ENCODE measurements at places on chromosomes 3 and 15.

DNA sequence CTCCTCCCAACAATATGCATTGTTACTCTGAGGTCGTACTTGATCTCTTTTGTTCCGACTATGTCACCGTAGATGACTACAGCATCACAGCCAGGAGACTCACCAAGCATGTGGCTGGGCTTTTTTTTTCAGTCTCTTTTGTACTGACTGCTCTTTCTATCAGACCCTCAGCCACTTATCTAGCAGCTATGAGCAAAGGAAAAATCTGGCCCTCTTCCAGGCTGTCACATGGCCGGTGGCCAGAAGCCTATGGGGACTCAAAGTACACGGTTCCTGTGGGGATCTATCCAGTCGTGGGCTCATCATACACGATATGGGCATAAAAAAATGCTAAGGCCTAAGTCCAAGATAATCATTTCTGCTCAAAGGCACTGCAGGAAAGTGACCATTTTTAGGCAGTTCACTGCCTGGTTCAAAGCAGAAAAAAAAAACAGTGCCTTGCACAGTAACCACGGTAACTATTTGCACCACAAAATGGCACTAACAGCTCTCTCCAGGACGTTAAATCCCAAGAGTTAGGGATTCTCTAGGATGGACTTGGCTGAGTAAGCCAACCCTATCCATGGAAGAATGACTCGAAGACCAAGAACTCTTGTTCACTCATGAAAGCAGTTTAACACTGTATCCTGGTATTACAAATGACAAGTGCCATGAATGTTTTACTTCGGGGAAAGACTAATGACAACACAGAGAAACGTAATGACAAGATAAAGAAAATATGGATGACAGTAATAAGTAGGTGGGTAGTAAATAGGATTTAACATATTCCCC is 50.3 kb downstream of the SHQ1 start:
- peaks cover 14% of the 10 kb centered on the region for H3K4me1 ChIP-seq
- no peak overlapping the region for H3K27ac ChIP-seq
- peaks cover 10% of the 10 kb centered on the region for H3K36me3 ChIP-seq
- no peak overlapping the region for H3K4me3 ChIP-seq
- H3K27me3 ChIP-seq = no peaks in the 10 kb centered on the region
- no peak for DNase-seq

- H3K36me3 ChIP-seq = no peaks in the 10 kb centered on the region
- no peak for DNase-seq
- no peak overlapping the region for H3K27ac ChIP-seq
Measured at GRCh38 chr15:94673801-94674200, 442.4 kb downstream of the MCTP2 start.

GRCh38 chr3:122247825-122248185 is 64.3 kb downstream of the CASR start:
- no peak for DNase-seq
- peaks cover 21% of the 10 kb centered on the region for H3K4me1 ChIP-seq
- H3K4me3 ChIP-seq = no peak overlapping the region
- H3K27ac ChIP-seq = no peak overlapping the region

- no peaks in the 10 kb centered on the region for H3K36me3 ChIP-seq
- no peaks in the 10 kb centered on the region for H3K4me1 ChIP-seq
- no peak for DNase-seq
- H3K27me3 ChIP-seq = peaks cover under 1% of the 10 kb centered on the region
- no peak overlapping the region for H3K27ac ChIP-seq
Measured at GRCh38 chr3:148884261-148884660, 19.2 kb downstream of the CPA3 start.

- no peak overlapping the region for H3K27ac ChIP-seq
- no peak overlapping the region for H3K4me3 ChIP-seq
- no peaks in the 10 kb centered on the region for H3K4me1 ChIP-seq
- DNase-seq = no peak
- no peaks in the 10 kb centered on the region for H3K27me3 ChIP-seq
Measured at GRCh38 chr3:8595695-8596115, 48.9 kb downstream of the SSUH2 start.

- H3K36me3 ChIP-seq = no peaks in the 10 kb centered on the region
- peaks cover 11% of the 10 kb centered on the region for H3K4me1 ChIP-seq
- H3K27me3 ChIP-seq = no peaks in the 10 kb centered on the region
- H3K27ac ChIP-seq = peak overlapping the region; percentile 64
Measured at GRCh38 chr3:3296979-3297381, 117.5 kb upstream of the CRBN start.

DNA sequence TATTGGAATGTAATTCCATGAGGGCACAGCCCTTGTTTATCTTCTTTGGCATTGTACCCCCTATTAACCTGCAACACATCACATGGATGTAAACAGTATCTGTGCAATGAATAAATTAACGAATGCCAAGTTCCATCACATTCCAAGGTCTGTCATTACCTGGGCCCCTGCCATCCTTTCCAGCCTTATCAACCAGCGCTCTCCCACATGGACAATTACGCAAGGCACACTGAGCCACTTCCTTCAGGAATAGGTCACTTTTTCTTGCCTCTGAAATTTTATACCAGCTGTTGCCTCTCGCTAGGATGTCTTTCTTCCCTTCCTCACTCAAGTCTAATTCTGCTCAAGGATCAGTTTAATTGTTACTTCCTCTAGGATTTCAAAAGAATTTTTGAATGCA is 1051.8 kb upstream of the CFAP20DC start:
- DNase-seq = no peak
- H3K4me1 ChIP-seq = peaks cover 22% of the 10 kb centered on the region
- no peak overlapping the region for H3K4me3 ChIP-seq
- H3K27me3 ChIP-seq = no peaks in the 10 kb centered on the region

- H3K27ac ChIP-seq = no peak overlapping the region
- H3K36me3 ChIP-seq = no peaks in the 10 kb centered on the region
- H3K4me3 ChIP-seq = no peak overlapping the region
- H3K27me3 ChIP-seq = no peaks in the 10 kb centered on the region
- DNase-seq = no peak
Measured at GRCh38 chr3:87426918-87427317, 150.5 kb upstream of the POU1F1 start.

GRCh38 chr3:62727536-62727935 is 147.7 kb downstream of the CADPS start:
- no peaks in the 10 kb centered on the region for H3K36me3 ChIP-seq
- no peak overlapping the region for H3K4me3 ChIP-seq
- H3K27ac ChIP-seq = no peak overlapping the region
- H3K27me3 ChIP-seq = no peaks in the 10 kb centered on the region
- no peak for DNase-seq

GRCh38 chr3:164818318-164818717 is 260.0 kb downstream of the SI start:
- no peak overlapping the region for H3K27ac ChIP-seq
- no peaks in the 10 kb centered on the region for H3K4me1 ChIP-seq
- no peaks in the 10 kb centered on the region for H3K36me3 ChIP-seq
- no peak for DNase-seq
- no peaks in the 10 kb centered on the region for H3K27me3 ChIP-seq

DNA sequence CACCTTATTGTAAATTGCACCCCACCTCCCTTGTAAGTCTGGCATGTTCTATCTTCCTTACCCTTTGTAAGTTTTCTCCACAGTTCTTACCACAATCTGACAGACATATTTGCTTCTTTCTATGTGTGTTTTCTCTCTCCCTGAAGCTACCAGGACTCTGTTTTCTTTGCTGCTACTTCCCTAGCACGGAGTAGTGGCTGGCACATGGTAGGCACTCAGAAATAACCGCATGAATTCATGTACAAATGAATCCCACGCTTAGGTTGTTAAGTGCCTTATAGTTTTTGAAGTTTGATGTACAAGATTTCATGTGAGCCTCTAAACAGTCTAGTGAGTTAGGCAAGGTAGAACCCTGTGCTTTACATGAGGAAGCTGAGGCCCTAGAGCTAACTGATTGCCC is 178.4 kb upstream of the CTDSPL start:
- no peak for DNase-seq
- H3K36me3 ChIP-seq = no peaks in the 10 kb centered on the region
- H3K4me1 ChIP-seq = no peaks in the 10 kb centered on the region
- H3K27me3 ChIP-seq = peaks cover 2% of the 10 kb centered on the region

DNA sequence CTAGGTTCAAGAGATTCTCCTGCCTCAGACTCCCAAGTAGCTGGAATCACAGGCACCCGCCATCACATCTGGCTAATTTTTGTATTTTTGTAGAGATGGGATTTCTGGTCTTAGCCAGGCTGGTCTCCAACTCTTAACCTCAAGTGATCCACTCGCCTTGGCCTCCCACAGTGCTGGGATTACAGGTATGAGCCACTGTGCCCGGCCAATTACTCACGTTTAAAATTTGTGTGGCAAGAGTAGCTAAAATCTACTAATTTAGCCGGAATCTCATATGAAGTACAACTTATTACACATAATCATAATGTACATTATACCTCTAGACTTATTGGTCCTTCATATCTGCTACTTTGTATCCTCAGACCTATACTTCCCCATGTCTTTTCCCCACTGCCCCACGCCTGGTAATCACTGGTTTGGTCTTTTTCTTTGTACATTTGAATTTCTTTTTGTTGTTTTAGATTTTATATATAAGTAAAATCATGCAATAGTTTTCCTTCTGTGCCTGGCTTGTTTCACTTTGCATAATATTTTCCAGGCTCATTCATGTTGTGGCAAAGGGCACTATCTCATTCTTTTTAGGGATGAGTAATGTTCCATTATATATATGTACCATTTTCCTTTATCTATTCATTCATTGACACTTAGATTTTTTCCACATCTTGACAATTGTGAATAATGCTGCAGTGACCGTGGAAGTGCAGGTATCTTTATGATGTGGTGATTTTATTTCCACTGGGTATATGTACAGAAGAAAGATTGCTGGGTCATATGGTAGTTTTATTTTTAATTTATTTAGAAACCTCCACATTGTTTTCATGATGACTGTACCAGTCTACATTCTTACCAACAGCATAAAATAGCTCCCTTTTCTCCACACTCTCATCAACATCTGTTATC is 605.0 kb upstream of the CBLB start:
- H3K4me3 ChIP-seq = no peak overlapping the region
- H3K4me1 ChIP-seq = peaks cover 4% of the 10 kb centered on the region
- H3K36me3 ChIP-seq = peaks cover 5% of the 10 kb centered on the region
- peak; percentile 16 for DNase-seq

DNA sequence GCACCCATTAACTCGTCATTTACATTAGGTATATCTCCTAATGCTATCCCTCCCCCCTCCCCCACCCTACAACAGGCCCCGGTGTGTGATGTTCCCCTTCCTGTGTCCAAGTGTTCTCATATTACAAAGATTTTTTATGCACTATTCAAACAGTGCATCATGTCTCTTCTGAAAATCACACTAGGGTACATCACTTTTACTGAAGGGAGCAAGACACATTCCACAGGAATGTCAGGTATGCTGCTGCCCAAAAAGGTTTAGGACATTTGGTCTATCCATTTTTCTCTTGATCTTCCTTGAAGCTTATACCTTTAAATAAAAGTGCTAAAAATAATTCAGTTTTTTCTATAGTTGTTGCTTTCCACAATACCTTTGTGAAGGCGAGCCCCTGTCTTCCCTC is 9.2 kb upstream of the EPHA3 start:
- no peaks in the 10 kb centered on the region for H3K36me3 ChIP-seq
- no peaks in the 10 kb centered on the region for H3K4me1 ChIP-seq
- DNase-seq = no peak
- no peak overlapping the region for H3K27ac ChIP-seq

DNA sequence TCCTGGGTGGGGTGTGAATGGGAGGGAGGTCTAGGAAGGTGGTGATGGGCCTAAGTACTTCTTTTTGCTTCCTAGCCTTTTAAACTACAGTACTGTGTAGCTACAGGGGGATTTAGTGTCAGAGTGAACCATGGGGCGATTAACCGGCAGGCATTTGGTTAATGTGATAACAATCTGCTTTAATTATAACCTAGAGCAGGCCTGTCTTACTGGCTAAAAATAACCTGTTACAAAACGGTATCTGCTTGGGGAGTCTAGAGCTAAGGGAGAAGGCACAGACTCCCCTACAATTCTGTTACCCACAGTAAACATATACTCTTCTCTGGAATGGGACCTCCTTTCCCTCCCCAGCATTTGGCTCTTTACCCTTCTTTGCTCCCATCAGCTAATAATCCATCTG is 85.4 kb downstream of the RBPMS2 start:
- peaks cover 35% of the 10 kb centered on the region for H3K36me3 ChIP-seq
- peaks cover 2% of the 10 kb centered on the region for H3K4me1 ChIP-seq
- H3K4me3 ChIP-seq = no peak overlapping the region
- peak overlapping the region; percentile 41 for H3K27ac ChIP-seq

DNA sequence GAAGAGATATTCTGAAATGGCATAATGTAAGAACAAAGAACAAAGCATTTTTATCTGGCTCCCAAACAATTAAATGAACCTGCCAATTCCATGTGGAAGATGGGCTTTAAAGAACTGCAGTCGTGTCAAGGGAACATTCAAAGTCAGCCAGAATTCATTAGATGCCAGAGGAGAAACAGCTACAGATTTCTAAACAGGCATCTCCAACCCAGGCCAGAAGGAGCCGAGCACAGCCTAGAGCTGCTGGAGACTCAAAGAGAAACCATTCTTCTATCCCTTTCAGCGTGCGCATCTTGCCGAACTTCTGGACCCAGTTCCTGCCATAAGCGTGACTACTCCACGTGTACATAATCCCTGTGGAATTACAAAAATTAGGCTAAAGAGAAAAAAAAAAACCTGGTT is 60.4 kb downstream of the MB21D2 start:
- H3K4me1 ChIP-seq = peaks cover 16% of the 10 kb centered on the region
- H3K27me3 ChIP-seq = peaks cover 4% of the 10 kb centered on the region
- H3K4me3 ChIP-seq = no peak overlapping the region
- H3K27ac ChIP-seq = no peak overlapping the region
- H3K36me3 ChIP-seq = no peaks in the 10 kb centered on the region
- DNase-seq = no peak

- peaks cover 19% of the 10 kb centered on the region for H3K4me1 ChIP-seq
- no peaks in the 10 kb centered on the region for H3K36me3 ChIP-seq
- peaks cover 12% of the 10 kb centered on the region for H3K27me3 ChIP-seq
- peak within 1 kb of the TSS; percentile 84 for H3K4me3 ChIP-seq
- peak within 1 kb of the TSS; percentile 54 for H3K27ac ChIP-seq
Measured at GRCh38 chr15:75647370-75648155, at the start of gene SNX33. Gene SNX33 (plus strand): TSS chr15:75647912. CDS start chr15:75649103, 1,191 bp downstream.

GRCh38 chr15:98143116-98143515 is 182.6 kb downstream of the ARRDC4 start:
- H3K4me3 ChIP-seq = no peak overlapping the region
- H3K36me3 ChIP-seq = no peaks in the 10 kb centered on the region
- H3K27me3 ChIP-seq = peaks cover 17% of the 10 kb centered on the region
- peaks cover 8% of the 10 kb centered on the region for H3K4me1 ChIP-seq
- H3K27ac ChIP-seq = no peak overlapping the region

- H3K27me3 ChIP-seq = peaks cover 32% of the 10 kb centered on the region
- peak; percentile 75 for DNase-seq
- peaks cover 13% of the 10 kb centered on the region for H3K4me1 ChIP-seq
- peak within 1 kb of the TSS; percentile 71 for H3K27ac ChIP-seq
Measured at GRCh38 chr3:23944861-23945662, at the start of gene NR1D2. Gene NR1D2 (plus strand): TSS chr3:23945286. CDS start chr3:23945579, 293 bp downstream.

- no peaks in the 10 kb centered on the region for H3K4me1 ChIP-seq
- DNase-seq = no peak
- H3K27ac ChIP-seq = no peak overlapping the region
- H3K27me3 ChIP-seq = no peaks in the 10 kb centered on the region
Measured at GRCh38 chr15:36332301-36332700, 247.1 kb upstream of the CDIN1 start.

- H3K36me3 ChIP-seq = no peaks in the 10 kb centered on the region
- H3K4me1 ChIP-seq = peaks cover 3% of the 10 kb centered on the region
- DNase-seq = no peak
- no peak overlapping the region for H3K4me3 ChIP-seq
- H3K27me3 ChIP-seq = peaks cover 4% of the 10 kb centered on the region
Measured at GRCh38 chr3:184741259-184741556, 29.3 kb upstream of the MAGEF1 start.
